NT2/D1 (cell line): ENCODE measurements at places on chromosomes 12 and 14.

DNA sequence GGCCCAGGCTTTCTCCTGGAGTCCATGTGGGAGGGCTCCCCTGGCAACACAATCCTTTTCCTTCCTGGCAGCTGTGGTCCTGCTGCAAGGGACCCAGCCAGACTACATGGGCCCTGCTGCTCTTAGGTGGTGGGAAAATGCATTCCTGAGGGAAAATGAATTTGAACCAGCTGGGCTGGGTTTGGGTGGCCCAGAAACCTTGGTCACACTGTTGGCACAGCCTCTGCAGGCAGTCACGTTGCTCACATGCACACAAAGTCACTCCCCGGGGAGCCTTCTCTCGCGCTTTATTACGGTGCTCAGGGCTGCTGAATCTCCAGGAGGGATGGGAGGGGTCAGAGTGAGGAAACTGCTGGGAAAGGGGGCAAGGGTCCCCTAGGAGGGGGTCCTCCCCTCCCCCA is 17.2 kb downstream of the PLEKHG3 start:
- DNase-seq = no peak

- DNase-seq = no peak
These were observed 18.2 kb upstream of the MON2 start for GRCh38 chr12:62448436-62448835.

GRCh38 chr12:113463746-113464451 is 7.8 kb downstream of the LHX5 start:
- DNase-seq = no peak

GRCh38 chr12:12606781-12607589 is 4.7 kb upstream of the CREBL2 start:
- DNase-seq = no peak

DNA sequence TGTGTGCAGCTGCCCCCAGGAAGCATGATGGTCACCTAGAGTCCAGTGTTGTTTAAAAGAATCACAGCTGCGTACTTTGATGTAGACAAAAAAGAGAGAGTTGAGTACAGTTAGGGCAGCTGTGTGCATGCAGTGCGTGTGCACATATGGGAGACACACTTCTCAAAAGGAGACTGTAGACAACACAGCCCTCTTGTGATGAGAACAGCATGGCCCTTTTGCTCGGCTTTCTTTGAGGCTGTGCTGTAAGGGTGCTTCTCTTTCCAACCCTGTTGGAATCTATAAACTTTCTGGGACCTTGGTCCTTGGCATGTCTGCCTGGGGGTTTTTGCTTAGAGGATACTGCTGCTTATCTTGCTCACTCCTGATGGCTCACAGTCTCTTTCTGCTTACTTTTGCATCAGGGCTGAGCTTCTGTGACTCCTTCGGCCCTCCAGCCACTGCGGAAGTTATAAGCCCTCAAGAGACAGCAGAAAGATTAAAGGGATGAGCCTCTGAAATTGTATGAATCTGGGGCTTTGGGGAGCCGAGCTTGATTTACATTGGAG is 102.9 kb downstream of the DYRK2 start:
- no peak for DNase-seq

DNA sequence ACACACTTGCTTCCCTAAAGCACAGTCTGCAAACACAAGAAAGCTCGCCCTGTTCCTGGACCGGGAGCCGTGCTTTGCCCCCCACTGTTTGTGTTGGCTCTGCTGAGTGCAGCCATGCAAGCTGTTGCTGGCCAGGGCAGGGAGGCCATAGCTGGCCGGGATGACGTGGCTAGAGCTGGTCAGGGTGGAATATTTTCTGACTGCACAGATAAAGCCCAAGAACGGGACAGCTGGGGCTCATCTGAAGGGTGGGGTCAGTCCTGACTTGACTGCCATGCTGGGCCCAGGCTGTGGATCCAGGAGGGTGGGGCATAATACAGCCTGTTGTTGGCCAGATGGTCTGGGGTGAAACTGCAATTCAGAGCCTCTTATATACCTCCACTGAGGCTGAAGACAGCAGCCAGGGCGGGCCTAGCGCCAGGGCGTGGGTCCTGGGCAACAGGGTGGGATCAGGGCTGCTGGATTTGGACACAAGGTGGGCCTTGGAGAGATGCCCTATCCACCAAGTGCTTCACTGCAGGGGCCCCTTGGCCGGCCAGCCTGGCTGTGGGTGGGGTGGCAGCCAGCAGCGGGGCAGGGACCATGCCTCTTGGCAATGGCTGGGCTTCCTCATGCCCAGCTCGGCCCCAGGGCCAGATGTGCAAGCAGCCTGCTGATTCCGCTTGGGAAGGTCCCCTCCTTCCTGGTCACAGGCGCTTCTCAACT is 14.8 kb downstream of the KMT5A start:
- DNase-seq = no peak

- DNase-seq = no peak
These were observed 115.3 kb upstream of the PLEKHA5 start for GRCh38 chr12:19014240-19014639.

DNA sequence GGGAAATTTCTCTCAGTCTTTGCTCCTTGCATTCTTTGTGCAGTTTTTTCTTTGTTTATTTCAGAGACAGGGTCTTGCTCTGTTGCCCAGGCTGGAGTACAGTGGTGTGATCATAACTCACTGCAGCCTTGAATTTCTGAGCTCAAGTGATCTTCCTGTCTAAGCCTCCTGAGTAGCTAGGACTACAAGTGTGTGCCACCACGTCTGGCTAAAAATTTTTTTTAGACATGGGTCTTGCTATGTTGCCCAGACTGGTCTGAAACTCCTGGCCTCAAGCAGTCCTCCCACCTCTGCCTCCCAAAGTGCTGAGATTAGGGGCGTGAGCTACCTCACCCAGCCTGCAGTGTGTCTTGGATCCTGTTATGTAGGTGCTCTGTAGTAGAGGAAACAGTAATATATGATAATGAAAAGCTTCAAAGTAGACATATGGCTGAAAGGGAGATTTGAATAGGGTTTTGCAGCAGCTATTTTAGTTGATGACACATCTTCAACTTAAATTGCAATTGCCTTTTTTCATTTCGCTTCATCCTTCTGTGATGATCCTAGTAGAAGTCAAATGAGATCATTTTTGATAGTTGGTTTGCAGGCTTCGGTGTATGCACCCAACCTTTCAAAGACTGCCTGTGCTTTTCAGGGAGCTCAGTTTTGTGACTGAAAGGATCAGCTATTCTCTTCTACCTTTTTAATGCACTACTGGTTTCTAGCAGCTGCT is 75.4 kb downstream of the FUT8 start:
- no peak for DNase-seq

- no peak for DNase-seq
These were observed 5.5 kb downstream of the TAPBPL start for GRCh38 chr12:6457220-6457945.

- DNase-seq = no peak
These were observed 49.2 kb upstream of the DICER1 start for GRCh38 chr14:95206534-95206933.

GRCh38 chr14:105087308-105087962 is 22.2 kb upstream of the GPR132 start:
- DNase-seq = no peak

DNA sequence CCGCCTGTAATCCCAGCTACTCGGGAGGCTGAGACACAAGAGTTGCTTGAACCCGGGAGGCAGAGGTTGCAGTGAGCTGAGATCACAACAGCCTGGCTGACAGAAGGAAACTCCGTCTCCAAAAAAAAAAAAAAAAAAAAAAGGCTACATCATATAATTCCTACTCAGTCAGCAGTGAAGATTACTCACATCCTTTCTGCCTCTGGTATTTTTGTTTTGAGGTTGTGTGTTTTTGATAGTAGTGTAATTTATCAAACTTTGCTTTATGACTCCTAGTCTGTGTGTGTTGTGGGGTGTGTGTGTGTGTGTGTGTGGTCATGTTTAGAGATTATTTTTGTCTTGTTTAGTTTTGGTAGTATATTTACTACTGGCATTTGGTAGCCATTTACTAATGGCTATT is 29.8 kb upstream of the DLGAP5 start:
- DNase-seq = no peak

- no peak for DNase-seq
These were observed 130.8 kb downstream of the BCL11B start for GRCh38 chr14:99141236-99141635.

DNA sequence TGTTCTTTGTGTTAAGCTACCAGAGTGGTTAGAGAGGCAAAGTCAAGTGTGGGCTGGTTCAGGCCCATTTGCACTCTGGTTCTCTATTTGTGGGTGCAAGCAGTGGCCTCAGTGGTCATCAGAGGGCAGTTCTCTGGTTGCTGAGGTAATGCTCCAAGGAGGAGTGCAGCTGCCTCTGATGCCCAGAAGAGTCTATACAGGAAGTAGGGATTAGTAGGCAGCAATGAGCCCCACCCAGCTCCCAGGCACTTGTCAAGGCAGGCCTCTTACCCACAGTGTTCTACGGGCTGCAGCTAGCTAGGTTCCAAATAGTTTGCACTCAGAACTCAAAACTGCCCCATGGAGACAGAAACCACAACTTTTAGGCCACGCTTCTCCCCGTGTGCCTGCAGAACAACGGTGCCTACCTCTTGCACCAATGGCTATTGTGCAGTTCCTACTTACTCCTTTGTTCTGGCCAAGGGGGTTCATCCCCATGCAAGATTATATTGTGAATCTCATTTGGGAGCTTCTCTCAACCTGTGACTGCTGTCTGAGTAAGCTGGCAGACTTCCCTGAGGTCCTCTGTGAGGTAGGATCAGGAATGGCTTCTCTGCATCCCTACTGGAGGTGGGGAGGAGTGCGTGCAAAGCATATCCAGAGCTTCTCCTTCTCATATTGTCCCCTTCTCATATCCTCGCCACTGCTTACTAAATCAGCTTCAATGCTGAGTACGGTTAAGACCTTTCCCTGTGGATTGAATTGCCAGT is 410.3 kb upstream of the LMO3 start:
- DNase-seq = no peak

DNA sequence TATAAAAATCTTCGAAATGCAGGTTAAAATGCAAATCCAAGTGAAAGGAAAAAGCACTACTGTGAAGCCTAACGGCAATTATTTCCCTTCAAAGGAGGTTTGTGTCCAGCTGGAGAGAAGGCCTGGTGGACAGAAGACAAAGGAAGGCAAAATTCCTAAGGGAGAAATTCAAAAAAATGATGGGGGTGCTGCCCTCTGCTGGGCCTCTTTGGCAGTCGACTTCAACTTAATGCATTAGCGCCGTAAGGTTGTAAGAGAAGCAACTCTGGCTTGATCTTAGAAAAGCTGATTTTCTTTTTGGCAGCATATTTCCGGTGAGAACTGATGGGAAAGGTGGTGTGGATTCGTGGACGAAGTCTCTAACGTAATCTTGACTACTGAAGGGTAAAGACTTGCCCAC is 34.3 kb upstream of the CHFR start:
- no peak for DNase-seq

DNA sequence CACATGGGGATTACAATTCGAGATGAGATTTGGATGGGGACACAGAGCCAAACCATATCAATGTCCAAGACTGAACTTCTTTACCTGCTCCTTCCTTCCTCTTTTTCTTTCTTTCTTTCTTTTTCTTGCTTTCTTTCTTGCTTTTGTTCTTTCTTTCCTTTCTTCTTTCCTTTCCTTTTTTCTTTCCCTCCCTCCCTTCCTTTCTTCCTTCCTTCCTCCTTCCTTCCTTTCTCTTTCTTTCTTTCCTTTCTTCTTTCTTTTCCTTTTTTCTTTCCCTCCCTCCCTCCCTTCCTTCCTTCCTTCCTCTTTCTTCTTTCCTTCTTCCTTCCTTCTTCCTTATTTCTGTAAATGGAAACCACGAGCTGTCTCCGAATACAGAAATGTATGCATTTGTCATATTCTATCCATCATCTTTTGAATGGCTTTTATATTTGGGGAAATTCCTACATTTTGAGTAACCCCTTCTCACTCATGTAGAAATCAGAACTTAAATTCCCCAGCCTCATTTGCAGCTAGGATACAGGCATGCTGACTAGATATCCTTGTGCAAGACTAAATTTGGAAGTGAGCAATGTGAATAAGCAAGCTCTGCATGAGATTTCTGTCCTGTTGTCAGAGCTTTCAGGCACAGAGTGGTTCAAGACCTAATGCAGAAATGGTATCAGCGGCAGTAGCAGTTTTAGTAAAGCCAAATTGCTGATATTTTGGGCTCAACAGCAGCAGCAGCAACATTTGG is 11.5 kb downstream of the GPR33 start:
- no peak for DNase-seq

GRCh38 chr14:57865403-57866198 is at the start of gene SLC35F4:
TSS of gene SLC35F4 (minus strand) at chr14:57866092.
- DNase-seq = peak; percentile 39

GRCh38 chr12:49897276-49897675 is 6.4 kb downstream of the FAIM2 start:
- DNase-seq = no peak

- no peak for DNase-seq
These were observed 71.0 kb downstream of the LIN52 start for GRCh38 chr14:74155749-74156148.

DNA sequence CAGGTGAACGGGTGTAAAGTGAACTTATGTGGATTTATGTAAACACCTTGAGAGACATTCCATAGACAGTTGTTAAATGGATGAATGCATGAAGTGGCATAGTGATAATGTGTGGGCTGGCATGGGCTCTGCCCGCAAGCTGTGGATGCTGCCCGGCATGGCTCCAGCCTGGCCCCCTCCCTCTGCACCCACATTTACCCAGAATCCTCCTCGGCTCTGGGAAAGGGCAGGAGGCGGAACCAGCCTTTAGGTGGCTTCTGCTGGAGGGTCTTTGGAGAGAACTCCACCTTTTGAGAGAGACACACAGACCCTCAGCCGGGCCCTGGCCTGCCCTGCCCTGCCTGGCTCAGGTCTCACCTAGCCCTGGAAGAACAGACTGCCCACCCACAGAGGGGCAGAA is 18.7 kb downstream of the RASAL1 start:
- no peak for DNase-seq

DNA sequence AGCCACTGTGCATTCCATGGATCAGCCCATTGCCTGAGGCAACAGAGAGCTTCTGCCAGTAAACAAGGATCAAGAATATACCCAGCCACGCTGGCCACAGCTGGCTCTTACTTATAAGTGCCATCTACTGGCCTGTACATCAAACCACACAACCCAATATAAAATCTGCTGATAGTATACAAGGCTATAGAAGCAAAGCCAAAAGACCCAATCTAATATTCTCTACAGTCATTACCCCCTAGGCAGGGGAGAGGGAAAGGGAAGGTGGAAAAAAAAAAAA is 4.4 kb upstream of the FAM186B start:
- no peak for DNase-seq

- peak; percentile 44 for DNase-seq
These were observed 1124.7 kb downstream of the FLRT2 start for GRCh38 chr14:86654558-86655184.

DNA sequence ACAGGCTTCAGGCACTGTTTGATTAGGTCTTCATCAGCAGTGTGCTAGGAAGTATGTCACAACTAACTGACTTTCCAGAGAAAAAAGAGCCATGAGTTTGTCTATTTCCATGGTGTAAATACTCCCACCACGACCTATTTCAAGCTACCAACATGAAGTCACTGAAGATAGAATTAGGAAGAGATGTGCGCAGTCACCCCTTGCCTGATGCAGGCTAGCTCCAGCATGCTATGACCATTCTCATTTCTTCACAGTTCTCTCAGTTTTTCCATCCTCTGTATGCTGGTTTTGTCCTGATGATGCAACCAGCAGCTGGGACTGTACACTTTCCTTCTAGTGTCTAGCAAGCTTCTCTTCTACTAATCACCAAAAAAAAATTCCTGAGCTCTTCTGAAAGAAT is 191.6 kb upstream of the NUDT4 start:
- DNase-seq = no peak
